ENCODE measurements at places on chromosomes 13 and 19. TPM values are rescaled to one million over a fixed set of nuclear protein-coding genes. Genes with fewer than 3 reads are reported as not detected.

The SIGLEC12 gene
- total RNA-seq: not detected

The LRRC4B gene
- 0.59 TPM for total RNA-seq

The THSD1 gene
- total RNA-seq: 5.3 TPM

The ZSCAN4 gene
- not detected for total RNA-seq

The LAMP1 gene
- 94.8 TPM for total RNA-seq

The EFNA2 gene
- 2.1 TPM for total RNA-seq

The DIAPH3 gene
- 6.7 TPM for total RNA-seq

The FSD1 gene
- 7.9 TPM for total RNA-seq

The RXFP2 gene
- not detected for total RNA-seq

The SIAH3 gene
- total RNA-seq: not detected

The ZNF112 gene
- total RNA-seq: 2.6 TPM

The FFAR1 gene
- total RNA-seq: not detected

The SHISA7 gene
- total RNA-seq: 0.02 TPM

The HSH2D gene
- total RNA-seq: 0.10 TPM

Measured in A549 treated with dexamethasone at 1 μM for 4 hours (cell line).